ENCODE measurements at places on chromosomes 6 and 20.

DNA sequence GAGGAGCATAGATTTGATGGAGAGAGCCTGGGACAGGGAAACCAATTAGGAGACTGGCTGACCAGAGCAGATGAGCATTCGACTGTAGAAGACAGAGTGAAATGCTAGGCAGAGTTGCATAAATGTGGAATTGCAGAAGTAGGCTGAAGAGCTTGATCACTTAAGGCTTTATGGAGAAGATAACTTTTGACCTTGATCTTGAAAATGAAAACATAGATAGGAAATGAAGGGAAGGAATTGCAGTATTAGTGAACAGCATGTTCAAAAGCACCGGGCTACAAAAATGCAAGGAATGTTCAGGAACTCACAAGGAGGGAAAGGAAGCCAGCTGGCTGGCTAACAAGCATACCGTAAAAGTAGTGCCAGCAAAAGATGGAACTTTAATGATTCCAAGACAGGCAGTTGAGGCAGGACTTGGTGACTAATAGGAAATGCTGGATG is 20.5 kb upstream of the LTV1 start:
- no peak for DNase-seq

GRCh38 chr20:38108986-38109541 is 56.0 kb downstream of the TGM2 start:
- DNase-seq: no peak

DNA sequence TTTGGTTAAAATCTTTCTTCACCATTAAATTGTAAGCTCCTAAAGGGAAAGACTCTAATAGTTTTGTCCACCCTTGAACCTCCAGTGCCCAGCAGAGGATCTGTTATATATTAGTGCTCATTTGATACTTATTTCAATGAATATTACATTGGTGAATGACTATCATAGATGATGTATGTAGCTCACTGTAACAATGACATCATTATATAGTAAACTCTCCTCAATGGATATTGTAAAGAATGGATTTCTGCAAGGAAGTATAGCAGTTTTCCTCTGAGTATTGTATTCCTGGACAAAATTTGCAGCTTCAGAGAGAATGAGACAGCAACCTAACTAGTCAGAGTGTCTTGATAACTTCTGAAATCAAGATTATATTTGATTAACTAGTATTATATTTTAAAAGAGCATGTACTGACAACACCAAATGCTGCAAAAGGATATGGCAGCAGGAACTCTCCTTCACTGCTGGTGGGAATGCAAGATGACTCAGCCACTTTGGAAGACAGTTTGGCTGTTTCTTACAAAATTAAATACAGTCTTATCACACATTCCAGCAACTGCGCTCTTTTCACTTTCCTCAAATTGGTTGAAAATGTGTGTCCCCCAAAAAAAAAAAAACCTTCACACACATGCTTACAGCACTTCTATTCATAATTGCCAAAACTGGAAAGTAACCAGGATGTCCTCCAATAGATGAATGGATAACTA is 189.8 kb upstream of the OPRM1 start:
- DNase-seq: no peak

DNA sequence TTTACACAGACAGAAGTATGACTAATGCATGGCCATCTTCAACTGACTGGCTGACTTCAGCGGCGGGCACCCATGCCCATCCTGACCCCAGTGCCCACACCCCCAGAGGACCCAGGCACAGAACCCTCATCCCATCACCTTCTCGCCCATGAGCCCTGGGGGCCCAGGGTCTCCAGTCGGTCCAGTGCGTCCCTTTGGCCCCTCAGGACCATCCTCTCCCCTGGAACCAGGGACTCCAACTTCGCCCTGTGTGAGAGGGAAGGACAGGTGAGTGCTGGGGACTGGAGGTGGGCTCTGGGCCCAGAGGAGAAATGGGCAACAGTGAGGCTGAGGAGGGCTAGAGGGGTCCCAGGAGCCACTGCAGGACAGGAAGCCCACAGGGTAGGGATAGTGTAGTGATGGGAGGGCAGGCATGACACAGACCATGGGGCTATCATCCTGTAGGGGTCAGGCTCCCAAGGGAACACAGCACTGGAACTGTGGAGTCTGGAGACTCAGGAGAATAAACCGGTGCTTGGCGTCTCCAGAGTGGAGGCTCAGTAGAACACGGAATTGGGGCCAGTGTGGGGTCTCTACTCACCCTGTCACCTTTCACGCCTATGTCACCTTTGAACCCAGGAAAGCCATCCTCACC is 16.7 kb downstream of the COL11A2 start:
- DNase-seq: no peak

DNA sequence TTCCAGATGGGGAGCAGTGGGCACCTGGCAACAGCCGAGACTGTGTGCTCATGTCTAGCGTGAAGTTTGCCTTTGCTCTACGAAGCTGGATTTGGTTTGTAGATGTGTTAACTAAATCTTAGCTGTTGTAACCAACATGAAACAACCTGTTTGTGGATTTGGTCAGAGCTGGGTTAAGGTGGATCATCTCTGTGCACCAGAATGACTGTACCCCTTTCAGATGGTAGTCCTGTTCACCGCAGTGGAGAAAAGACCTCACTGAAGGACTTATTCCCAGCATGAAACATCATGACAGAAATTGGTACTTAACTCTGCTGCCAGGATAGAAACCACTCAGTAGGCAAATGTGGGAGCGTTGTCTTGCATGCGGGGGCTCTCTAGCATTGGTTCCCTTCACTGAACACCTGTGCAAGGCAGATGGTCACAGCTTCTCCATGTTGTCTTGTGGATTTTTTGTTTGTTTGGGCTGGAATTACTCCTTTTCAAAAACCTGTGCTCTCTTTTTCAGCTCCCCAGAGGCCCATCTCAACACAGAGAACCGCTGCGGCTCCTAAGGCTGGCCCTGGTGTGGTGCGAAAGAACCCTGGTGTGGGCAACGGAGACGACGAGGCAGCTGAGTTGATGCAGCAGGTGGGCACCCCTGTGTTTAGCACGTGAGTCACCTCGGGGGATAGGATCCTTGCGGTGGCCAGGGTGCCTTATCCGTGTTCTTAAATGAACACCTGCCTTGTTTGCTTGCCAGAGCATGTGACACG is 19.3 kb upstream of the EFCAB8 start:
- DNase-seq: no peak

All from iPS-NIHi11 (cell line).